Uterine smooth muscle cell (primary cell): ENCODE measurements at places on chromosomes 6 and 20. TPM values are rescaled to one million over a fixed set of nuclear protein-coding genes. Genes with fewer than 3 reads are reported as not detected.

The KIFC1 gene
- total RNA-seq, result 15.0 and 57.7 TPM in 2 replicates

The TUBB1 gene
- total RNA-seq, result not detected in 2 replicates

The EFCAB8 gene
- under 0.01 TPM in 1 of 2 replicates, not detected in the other for total RNA-seq

The E2F3 gene
- total RNA-seq, result 4.0 and 4.8 TPM in 2 replicates

The CDSN gene
- not detected in 2 replicates for total RNA-seq

The HLA-DMB gene
- total RNA-seq, result under 0.01 TPM in 1 of 2 replicates, not detected in the other

The CTCFL gene
- not detected in 2 replicates for total RNA-seq

The CCM2L gene
- under 0.01 TPM in 1 of 2 replicates, not detected in the other for total RNA-seq

The C20orf141 gene
- total RNA-seq, result not detected in 2 replicates

The SEMG1 gene
- not detected in 2 replicates for total RNA-seq

The TMEM244 gene
- 0.66 TPM in 1 of 2 replicates, not detected in the other for total RNA-seq

The ASXL1 gene
- 41.6 and 52.5 TPM in 2 replicates for total RNA-seq

The NRSN1 gene
- total RNA-seq, result not detected in 2 replicates

The HDGFL1 gene
- total RNA-seq, result not detected in 2 replicates

The SLC17A1 gene
- total RNA-seq, result not detected in 2 replicates

The FERMT1 gene
- 5.2 and 7.7 TPM in 2 replicates for total RNA-seq

The GNMT gene
- 0.25 TPM in 1 of 2 replicates, not detected in the other for total RNA-seq

The BNIP5 gene
- total RNA-seq, result not detected in 2 replicates

The LRRC73 gene
- 0.44 and 0.62 TPM in 2 replicates for total RNA-seq

The PKIB gene
- 3.1 and 3.8 TPM in 2 replicates for total RNA-seq
